ENCODE measurements at places on chromosomes 13 and 19.

DNA sequence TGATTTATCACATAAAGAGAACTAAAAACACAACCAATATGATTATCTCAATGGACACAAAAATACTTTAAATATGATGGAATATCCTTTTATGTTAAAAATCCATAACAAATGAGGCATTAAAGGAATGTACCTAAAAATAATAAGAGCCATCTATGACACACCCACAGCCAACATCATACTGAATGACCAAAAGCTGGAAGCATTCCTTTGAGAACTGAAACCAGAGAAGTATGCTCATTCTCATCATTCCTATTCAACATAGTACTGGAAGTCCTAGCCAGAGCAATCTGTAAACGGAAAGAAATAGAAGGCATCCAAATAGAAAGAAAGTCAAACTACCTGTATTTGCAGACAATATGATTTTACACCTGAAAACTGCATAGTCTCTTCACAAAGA, 671.0 kb downstream of the SLITRK1 start:
- no peak for DNase-seq

- no peak for DNase-seq
Observed at GRCh38 chr13:98214008-98214643, 37.1 kb upstream of the RNF113B start.

GRCh38 chr13:28526876-28527275, 31.9 kb upstream of the FLT1 start:
- no peak for DNase-seq

- no peak for DNase-seq
Observed at GRCh38 chr13:94656176-94656575, 54.5 kb downstream of the GPR180 start.

GRCh38 chr19:29446361-29446760, 79.4 kb upstream of the VSTM2B start:
- no peak for DNase-seq
